ENCODE measurements at places on chromosomes 13 and 19. TPM values are rescaled to one million over a fixed set of nuclear protein-coding genes. Genes with fewer than 3 reads are reported as not detected.

- DNase-seq = no peak
These were observed 231.9 kb downstream of the KLF12 start for GRCh38 chr13:73902296-73902695.

DNA sequence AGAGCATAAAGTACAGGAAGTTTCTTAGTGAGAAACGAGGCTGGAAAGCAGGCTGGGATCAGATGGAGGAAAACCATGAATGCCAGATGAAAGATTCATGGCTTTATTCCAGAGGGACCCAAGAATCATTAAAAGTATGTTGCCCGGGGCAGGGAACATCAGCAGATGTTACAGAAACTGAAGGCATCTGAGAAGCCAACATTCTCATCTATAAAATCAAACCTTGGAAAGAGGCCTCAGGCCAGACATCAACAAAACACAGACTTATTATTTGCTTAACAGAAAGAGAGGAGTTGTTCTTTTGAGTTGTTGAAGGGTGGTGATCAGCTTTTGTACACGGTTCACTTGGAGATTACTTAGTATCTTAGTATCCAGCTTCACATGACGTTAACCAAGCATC is 543.6 kb downstream of the RFC3 start:
- DNase-seq = peak; percentile 13

DNA sequence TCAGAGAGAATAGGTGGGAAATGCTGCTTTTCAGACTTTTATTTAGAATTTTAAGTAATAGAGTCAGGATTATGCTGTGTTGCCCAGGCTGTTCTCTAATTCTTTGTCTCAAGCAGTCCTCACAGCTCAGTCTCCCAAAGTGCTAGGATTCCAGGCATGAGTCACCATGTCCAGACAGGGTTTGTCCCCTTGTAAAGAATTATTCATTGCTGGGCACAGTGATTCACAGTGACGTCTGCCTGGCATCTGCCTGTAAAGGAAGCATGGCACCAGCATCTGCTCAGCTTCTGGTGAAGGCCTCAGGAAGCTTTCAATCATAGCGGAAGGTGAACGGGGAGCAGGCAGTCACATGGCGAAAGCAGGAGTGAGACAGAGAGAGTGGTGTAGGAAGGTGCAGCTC is 17.7 kb downstream of the ZNF763 start:
- DNase-seq = no peak

DNA sequence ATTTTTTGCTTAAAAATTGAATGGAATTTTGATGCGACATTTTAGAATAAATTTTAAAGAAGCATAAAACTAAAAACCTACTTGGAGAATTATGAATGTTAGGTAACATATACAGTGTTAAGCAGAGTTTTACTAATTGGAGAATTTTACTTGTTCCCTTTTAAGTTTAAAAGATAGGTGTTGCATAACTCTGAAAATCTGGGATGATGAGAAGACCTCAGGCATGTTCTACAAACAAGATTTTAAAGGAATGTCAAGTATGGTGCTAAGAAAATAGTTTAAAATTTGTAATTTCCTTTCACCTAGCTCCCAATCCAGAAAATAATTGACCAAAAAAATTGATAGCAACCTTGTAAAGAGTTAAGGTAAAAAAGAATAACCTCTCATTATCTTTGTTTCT is 135.8 kb downstream of the RFC3 start:
- DNase-seq = peak; percentile 52

DNA sequence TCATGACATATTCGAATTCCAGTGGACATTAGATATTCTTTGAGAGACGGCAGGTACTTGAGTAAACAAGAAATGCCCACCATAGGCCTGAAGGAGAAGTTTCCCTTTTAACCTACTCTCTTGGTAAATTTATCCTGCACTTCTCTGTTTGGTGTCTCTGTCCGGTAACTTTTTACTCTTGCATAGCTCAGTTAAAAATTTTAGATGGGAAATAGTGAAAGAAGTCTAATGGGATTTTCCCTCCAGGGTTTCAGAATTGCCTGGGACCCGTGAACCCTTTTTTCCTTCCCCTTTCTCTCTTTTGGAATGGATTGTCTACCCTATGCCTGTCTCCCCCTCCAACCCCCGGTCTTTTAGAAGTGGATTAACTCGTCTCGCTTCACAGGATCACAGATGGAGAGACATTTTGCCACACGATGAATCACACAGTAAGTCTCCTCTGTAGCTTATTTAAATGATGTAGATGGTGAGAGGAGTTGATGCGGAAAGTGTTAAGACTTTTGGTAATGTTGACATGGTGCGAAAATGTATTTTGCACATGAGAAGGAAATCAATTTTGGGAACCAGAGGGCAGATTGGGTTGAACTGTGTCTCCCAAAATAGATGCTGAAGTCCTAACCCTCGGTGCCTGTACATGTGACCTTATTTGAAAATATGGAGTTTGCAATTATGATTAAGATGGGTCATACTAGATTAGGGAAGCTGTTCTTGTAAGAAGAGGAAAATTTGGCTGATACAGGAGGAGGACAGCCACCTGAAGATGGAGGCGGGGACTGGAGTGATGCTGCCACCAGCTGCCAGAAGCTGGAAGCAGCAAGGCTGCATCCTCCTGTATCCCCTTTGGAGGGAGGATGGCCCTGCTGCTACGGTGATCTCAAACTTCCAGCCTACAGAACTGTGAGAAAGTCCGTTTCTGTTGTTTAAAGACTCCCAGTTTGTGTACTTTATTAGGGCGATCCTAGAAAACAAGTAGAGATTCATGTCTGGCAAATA is 711 bp upstream of the MIPEP start:
- peak; percentile 20 for DNase-seq

- DNase-seq = peak; percentile 80
These were observed 2.8 kb upstream of the TNNI3 start for GRCh38 chr19:55160128-55160985.

GRCh38 chr13:99536023-99536422 is 34.8 kb downstream of the TM9SF2 start:
- DNase-seq = no peak

DNA sequence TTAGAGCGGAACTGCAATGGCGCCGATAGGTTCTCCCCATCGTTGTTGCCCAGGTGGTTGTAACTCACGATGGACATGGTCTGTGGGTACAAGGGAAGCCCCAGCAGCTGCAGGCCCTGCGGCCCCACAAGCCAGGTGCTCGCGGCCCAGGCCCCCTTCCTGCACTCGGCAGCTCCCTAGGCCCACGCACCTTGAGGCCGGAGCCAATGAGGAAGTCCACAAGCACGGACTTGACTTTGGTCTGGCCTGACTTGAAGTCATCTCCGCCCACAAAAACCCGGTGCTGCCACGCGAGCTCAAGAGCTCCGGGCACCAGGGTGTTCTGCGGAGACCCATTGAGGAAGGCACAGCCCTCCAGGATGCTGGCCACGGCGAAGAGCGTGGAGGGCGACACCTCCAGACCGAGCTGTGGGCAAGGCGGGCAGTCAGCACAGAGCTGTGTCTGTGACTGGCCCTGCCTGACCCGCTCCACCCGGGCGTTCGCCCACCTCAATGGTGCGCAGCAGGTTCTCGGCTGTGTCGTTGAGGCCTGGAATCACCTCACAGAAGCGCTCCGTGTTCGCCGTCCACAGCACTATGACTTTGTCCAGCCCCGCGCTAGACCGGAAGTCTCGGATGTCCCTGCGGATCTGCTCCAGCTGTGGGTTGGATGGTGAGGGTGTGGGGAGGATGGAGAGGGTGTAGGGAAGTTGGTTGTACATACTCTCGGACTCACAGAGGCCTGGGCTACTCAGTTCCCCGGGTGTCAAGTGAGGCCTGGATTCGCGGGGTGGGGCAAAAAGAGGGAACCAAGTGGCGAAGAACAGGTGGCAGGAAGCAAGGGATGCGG is 1.9 kb downstream of the ISYNA1 start:
- DNase-seq = no peak

CXCL17 gene
- not detected for total RNA-seq

GRCh38 chr13:25768838-25769237 is 283.0 kb downstream of the SHISA2 start:
- peak; percentile 79 for DNase-seq

DNA sequence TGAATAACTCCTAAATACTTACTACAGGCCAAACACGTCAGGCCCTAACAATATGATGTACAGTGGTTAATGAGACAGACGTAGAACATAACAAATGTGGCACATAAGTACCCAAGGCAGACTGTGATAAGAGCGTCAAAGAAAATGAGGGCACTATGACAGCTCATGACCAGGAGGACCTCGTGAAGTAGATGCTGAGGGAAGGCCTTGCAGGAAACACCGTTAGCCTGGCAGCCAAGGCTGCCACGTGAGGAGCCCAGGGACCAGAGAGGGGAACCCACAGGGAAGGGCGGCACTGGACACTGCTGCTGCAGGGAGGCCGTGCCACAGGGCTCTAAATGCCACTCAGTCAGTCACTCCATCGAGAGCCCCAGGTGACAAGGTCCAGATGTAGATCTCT is 5.7 kb downstream of the TUBGCP3 start:
- no peak for DNase-seq

DNA sequence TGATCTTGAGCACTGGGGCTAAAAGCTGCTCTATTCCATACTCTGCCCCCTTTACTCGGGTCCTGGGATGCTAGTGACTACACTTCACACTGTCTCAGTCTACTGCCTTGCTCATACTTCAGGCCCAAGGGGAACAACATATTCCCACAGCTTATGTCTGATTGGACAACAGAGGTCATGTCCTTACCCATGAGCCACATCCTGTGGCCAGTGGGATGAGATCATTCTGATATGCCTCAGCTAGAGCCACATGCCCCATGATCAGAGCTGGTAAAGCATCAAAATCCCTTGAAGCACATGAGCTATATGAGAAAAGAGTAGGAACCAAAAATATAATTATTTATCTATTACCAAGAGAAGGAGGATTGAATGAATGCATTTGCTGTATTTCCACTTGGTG is 290.1 kb upstream of the TSHZ3 start:
- DNase-seq = peak; percentile 20

CBY2 gene
- total RNA-seq = not detected

DNA sequence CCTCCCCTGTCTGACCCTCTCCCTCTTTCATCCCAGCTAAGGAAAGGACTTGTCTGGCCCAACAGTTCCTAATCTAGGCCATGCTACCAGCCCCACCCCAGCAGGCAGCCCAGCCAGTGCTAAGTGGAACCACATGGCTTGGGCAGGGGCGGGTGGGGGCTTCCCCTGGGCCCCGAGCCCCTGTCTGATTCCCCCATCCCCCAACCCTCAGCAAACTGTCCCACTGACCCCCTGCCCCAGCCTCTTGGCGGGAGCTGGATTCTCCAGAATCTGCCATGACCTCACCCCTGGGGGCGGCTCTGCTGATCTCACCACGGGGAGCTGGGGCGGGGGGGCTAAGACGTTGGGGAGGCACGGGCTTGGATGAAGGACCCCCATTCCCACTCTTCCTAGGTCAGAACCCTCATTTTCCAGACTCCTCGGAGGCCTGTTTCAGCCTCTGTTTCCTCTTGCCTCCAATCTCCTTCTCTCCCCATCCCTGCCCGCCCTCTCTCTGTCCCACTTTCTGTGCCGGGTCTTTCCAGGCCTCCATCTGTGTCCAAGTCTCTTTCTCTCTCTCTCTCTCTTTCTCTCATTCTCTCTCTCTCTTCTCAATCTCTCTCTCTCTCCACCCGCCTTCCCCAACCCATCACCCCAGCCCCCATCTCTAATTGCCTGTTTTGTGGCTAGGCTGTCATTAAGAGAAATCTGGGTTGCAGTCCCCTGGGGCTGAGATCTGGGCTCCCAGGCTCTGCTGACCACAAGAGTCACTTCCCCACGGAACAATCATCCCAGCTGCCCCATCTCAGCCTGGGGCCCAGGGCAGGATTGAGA is 2.7 kb downstream of the COL5A3 start:
- DNase-seq = peak; percentile 88

PROZ gene
- not detected for total RNA-seq

DNA sequence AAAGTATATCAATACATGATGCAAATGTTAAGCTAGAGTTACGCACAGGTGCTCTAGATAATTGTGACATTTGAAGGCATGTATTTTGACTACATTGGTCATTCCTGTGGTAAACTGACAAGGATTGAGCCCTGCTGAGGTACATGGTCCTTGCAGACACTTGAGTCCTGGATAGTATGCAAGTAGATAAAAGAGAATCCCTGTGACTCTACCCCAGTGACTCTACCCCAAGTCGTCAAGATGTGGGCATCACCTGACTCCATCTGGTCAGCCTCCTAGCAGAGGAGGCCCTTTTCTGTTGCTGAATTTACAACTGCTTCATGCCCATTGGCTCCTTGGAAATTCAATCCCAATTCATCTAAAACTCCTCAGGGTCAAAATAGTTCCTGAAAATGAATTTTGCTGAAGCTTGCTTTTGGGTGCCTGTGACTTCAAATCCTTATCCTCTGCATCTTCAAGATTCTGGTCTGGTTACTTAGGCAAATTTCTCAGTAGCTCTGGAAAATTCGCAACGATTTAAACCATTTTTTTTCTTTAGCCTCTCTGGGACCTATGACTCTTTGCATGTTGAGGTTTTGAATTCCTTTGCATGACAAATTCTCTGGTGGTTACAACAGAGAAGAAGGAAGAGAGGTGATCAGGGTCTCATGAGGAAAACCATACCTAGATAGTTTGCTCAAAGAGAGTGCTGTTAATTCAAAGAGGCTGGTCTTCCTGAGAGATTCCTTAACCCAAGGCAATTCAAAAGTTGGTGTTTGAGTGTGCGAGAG is 422.1 kb downstream of the FGF9 start:
- no peak for DNase-seq

DNA sequence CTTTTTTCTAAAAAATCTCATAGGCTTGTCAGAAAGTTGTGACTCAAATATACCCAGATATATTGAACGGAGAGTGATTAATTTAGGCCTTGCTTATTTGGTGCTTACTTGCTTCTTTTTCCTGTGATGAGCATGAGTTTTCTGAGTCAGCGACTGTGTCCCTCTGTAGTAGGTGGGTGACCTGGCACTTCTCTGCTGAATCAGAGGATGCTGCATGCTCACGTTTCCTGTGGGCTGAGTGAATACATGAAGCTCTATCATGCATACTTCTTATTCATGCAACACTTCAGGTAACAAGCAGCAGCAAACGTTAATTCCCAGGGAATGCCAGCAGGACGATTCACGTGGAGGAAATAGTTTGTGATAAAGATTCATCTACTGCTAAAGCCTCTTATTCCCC is 245.0 kb downstream of the KLF5 start:
- peak; percentile 74 for DNase-seq

DNA sequence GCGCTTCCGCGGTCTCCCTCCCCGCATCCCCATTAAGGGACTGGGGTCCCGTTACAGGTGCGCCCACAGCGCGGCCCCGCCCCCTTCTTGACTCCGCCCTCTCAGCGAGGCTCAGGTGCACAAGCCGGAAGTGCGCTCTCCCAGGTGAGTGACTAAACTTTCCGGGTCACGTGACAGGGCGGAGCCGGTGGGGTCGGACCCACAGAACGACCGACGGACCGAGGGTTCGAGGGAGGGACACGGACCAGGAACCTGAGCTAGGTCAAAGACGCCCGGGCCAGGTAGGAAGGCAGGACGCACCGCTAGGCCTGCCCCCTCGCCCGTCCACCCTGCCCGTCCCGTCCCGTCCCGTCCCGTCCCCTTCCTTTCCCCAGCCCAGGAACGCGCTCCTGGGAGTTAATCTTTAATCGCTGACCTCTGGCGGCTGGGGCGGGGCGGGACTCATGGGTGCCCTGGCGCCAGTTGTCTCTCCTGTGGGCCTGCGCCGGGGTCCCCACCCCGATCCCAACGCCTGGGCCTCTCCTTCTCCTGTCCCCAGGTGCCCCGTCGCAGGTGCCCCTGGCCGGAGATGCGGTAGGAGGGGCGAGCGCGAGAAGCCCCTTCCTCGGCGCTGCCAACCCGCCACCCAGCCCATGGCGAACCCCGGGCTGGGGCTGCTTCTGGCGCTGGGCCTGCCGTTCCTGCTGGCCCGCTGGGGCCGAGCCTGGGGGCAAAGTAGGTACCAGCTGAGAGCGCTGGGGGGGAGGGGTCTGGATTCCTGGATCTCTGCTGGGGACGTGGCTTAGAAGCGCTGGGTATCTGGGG is at the start of gene CRB3:
Gene CRB3, plus strand, starts transcription at position 202 of the 804 bp plus-strand sequence. Its CDS starts 431 bp downstream, at position 633.
- no peak for DNase-seq
